ENCODE measurements at places on chromosomes 7 and 10. TPM values are rescaled to one million over a fixed set of nuclear protein-coding genes. Genes with fewer than 3 reads are reported as not detected.

Gene GNGT1
- not detected for total RNA-seq

Gene MDH2
- total RNA-seq = 126 TPM

Gene CHAT
- not detected for total RNA-seq

Gene TEX47
- total RNA-seq = not detected

DNA sequence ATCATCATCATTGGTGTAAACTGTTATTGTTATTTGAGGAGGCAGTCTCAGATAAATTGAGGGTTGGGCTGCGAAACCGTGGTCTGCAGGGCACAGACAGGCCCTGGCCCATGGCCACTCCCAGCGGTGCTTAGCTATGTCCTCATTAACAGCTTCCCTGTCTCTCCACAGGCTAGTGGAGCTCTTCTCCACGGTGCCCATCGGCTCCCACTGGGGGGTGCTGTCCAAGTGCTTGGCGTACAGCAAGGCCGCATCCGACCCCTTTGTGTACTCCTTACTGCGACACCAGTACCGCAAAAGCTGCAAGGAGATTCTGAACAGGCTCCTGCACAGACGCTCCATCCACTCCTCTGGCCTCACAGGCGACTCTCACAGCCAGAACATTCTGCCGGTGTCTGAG is 21.6 kb downstream of the GPR26 start:
- DNase-seq = peak; percentile 52

- DNase-seq = no peak
Observed at GRCh38 chr7:30149640-30150272, 15.0 kb downstream of the MTURN start.

DNA sequence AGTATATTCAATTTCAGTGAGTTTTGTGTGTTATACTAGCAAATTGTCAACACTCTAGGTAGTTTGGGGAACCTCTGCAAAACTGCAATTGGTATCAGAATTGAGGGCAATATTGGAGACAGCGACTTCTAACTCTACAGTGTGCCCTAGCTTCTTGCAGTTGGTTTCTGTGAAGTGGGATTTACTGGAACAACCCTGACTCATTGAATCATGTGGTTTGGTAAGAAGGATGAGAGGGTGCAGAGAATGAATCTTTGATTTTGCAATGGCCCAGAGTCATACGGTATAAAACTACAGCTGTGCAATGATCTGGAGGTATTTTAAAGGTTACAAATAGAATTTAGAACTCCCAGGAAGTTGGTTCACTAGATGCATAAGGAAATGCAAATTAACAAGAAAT is 129.1 kb upstream of the PPP1R3A start:
- DNase-seq = no peak

Gene MOGAT3
- total RNA-seq = not detected

DNA sequence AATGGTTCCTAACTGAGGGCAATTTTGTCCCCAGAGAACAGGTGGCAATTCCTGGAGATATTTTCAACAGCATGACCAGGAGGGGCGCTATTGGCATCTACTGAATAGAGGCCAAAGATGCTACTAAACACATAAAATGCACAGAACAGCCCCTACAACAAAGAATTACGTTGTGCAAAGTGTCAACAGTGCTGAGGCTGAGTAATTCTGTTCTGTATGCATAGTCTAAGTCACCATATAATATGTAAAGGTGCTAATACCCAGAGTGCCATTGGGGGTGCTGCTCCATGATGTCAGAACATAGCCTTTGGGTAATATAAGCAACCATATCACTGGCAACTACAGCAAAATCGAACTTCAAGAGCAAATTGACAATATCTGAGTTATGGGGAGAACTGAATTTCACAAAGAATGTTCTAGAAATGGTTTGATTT is 213.3 kb upstream of the PHYHIPL start:
- DNase-seq = peak; percentile 83

DNA sequence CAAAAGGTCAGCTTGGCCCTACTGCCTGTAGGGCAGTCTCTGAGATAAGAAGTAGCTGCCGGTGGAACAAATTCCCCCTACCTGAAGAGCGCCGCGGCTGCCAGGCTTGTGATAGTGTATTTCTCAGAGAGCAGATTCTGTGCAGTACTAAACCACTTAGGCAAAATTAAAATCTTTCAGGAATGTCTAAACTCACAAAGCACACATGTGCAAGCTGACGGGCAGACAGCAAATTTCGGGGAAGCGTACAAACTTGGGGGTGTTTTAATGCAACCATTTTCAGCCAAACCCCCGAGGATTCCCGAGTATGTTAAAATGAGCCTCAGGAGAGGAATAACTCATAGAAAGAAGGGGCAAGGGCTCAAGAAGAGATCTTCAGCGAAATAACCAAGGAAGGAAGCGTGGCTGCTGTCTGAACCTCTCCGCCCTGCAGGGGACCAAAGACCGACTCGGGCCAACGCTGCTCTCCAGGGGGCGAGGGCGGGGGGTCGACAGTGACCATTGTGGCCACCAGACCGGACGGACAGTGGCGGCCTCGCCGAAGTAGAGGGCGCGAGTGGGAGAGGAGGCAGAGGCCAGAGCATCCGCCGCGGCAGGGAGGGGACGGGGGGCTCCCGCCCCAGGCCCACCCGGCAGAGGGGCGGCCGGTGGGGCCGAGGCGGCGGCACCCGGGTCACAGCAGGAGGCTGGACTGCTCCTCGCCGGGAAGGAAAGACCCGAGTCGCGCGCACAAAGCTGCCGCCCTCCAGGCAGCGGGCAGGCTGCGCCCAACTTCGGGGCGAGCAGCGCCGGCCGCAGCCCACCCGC is 819 bp downstream of the HYCC1 start:
- peak; percentile 51 for DNase-seq

Gene PRPS1L1
- not detected for total RNA-seq

- DNase-seq = no peak
Observed at GRCh38 chr10:73894245-73894971, 16.5 kb upstream of the PLAU start.

DNA sequence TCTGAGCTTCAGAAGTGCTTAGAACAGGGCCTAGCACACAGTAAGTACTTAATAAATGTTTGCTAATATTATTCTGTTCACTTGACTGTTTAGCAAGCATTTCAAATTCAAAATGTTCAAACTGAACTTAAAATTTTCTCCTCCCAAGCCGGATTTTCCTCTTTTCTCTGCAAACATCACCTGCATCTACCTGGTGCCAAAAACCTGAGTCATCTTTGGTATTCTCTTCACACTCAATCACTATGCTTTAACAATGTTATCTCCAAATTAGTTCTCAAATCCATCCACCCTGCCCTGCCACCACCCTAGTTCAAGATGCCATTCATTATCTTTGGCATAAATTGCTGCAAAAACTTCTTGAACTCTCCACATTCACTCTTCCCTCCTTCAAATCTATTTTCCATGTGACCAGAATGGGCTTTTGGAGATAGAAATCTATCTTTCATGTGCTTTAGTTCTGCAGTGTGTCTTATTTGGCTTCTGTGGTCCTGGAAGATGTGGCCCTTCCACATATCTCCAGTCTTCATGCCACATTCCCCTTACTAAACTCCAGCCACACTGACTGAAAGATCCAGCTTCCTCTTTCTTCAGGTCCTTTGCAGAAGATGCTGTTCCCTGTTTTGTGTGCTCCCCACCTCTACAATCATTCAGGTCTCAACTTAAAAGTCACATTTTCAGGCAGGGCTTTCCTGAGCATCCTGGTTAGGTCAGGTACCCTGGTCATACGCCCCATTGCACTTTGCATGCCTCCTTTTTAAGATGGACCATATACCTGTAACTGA is 2.0 kb downstream of the GGCT start:
- no peak for DNase-seq

Data from GM23338 (cell line).